NCI-H2029 (cell line): ENCODE measurements at places on chromosomes 6 and 20.
A peak's percentile ranks its signal among the peaks of the same experiment; 100 is the strongest.

GRCh38 chr20:63083831-63084562 lies 77.2 kb upstream of the BHLHE23 start:
- DNase-seq = no peak

DNA sequence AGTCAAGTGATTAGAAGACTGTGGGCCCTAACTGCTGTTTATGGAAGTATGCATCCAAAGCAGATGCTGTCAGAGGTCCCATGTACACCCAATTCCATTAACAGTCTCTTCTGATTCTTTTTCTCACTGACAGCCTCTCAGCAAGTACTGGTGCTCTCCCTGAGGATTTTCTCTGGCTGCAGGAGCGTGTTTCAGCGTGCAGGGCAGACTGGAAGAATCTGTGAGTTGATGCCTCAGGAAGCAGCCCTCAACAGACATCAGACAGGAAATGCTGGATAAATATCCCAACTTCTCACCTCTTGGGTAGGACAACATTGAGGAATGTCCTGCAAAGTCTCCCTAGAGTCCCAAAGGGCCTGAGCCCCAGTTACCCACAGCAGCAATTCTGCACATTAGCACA lies 40.8 kb downstream of the ANKEF1 start:
- DNase-seq = no peak

DNA sequence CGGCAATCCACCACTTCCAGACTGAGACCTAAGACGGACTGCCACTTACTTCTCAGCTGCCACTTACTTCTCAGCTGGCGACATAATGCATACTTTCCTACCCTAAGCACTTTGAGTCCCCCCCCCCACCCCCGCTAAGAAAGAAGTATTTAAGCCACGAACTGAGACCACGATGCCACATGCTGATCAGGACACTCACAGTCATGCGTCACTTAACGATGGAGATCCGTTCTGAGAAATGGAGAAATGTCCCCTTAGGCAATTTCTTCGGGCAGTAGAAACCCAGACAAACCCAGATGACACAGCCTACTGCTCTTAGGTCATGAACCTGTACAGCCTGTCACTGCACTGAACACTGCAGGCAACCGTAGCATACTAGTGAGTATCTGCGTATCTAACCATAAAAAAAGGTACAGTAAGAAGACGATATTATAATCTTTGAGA lies 690 bp downstream of the IFNGR1 start:
- no peak for DNase-seq

- no peak for DNase-seq
Measured at GRCh38 chr6:14375930-14376329, 258.4 kb downstream of the CD83 start.

DNA sequence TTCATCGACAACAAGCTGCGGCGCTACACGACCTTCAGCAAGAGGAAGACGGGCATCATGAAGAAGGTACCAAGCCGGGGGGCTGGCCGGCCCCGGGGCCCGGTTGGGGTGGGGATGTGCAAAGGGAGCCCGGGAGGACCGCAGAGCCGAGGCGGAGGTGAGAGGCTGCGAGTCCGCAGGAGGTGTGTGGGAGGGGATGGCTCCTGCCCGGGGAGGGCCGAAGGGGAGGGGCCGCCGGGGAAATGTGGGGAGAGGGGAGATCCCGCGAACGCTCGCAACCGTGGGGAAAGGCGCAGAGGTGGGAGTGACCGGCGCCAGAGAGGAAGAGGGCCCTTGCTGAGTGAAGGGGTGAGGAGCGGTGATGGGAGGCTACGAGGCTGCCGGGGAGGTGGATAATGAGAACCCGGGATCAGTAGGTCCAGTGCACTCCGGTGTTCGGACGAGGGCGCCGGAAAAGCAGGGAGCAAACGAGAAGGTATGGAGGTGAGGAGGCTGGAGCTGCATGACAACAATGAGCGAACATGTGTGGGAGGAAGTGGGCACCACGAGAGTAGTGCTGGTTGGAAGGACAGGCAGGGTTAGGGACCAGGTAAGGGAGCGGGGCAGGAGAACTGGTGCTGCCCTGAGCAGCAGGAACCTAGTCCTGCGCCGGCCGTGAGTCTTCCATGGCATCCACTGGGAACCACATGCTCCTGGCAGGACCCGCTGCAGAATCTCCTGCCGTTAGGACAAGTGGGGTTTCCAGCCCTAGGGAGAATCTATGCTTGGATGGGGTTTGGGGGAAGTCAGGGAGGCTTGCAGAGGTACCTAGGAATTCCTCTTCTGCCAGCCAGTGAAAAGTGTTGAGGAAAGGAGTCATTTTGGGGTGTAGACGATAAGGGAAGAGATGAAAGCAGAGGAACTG lies 1.3 kb downstream of the SRF start:
- peak; percentile 46 for DNase-seq

GRCh38 chr6:30743099-30744053 lies 889 bp upstream of the FLOT1 start:
- no peak for DNase-seq

- DNase-seq = no peak
Measured at GRCh38 chr6:53529324-53530036, 15.4 kb downstream of the GCLC start.

- DNase-seq = no peak
Measured at GRCh38 chr6:80641591-80641990, 535.1 kb downstream of the BCKDHB start.

- DNase-seq = no peak
Measured at GRCh38 chr20:43558412-43559146, at the start of gene SGK2. SGK2 (plus strand) TSS chr20:43559027; CDS start chr20:43566496, 7,469 bp downstream.

DNA sequence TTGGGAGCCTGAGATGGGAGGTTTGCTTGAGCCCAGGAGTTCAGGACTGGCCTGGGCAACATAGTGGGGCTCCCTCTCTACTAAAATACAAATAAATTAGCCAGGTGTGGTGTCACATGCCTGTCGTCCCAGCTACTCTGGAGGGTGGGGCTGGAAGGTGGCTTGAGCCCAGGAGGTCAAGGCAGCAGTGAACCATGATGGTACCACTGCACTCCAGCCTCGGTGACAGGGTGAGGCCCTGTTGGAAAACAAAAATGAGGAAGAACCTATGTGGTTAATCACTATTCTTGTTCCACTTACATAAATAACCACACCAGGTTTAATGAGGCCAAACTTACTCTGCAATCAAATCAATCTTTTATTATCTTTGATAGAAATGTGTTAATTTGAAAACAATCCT lies 5.4 kb downstream of the PPDPF start:
- no peak for DNase-seq

DNA sequence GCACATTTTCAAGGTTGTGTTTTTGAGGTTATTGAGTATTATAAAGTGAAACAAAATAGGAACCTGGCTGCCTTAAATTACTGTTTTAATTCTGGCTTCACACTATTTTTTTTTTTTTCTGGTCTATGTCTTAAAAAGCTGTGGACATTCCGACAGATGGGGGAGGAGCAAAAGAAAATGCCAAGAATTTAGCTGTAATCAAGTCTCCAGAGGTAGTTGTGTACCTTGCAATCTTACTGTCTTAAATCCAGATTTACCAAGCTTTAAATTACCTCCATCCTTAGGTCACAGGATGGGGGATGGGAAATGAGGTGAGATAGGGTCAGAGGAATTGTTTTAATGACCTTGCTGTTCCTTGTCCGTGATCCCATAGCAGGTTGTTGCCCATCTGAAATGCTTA lies 182.8 kb downstream of the UTRN start:
- no peak for DNase-seq

- peak; percentile 48 for DNase-seq
Measured at GRCh38 chr6:154500769-154501577, 9.5 kb downstream of the CNKSR3 start.

- no peak for DNase-seq
Measured at GRCh38 chr6:13471184-13471583, 16.2 kb downstream of the GFOD1 start.

GRCh38 chr6:31114541-31114878 lies at the start of gene PSORS1C1:
PSORS1C1 (plus strand) TSS chr6:31114800; CDS start chr6:31129633, 14,833 bp downstream.
- DNase-seq = no peak

DNA sequence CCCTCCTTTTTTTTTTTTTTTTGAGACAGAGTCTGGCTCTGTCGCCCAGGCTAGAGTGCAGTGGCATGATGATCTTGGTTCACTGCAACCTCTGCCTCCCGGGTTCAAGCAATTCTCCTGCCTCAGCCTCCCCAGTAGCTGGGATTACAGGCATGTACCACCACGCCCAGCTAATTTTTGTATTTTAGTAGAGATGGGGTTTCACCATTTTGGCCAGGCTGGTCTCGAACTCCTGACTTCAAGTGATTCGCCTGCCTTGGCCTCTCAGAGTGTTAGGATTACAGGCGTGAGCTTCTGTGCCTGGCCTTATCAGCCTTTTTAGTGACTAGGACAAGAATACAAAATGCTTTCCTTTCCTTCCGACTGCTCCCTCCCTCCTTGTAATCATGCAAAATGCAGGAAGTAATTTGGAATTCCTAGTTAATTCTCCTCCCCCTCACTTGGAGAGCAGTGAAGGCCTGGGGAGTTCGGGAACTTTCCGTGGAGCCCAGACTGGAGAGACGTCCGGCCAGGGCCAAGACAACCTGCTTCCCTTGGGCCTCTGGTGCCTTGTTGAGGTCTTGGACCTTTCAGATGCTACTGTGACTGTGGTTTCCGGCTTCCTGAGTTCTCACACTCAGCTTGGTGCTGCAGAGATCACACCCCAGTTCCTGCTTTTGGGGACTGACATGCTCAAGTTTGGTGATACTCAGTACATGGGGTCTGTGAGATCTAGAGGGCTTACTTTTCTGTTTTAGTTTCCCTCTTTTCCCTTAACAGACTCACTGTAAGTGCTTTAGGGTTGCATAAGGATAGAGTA lies 3.9 kb upstream of the PHF20 start:
- DNase-seq = no peak

DNA sequence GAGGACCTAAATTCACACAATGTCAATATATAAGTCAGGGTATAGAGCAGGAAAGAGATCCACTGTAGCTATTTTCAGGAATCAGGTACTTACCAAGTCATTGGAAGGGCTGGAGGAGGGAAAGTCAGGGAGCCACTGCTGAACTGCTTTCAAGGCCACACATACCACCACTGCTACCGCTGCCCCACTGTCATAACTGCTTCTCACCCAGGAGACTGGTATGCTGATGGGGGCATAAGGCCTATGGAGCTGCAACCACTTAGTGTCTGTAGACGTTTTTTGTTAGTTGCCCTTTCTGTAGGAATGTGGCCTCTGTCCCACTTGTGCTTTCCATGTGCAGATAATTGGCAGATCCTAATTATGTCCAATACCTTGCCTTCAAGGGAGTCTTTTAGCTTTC lies 5.4 kb downstream of the SMAP1 start:
- no peak for DNase-seq

DNA sequence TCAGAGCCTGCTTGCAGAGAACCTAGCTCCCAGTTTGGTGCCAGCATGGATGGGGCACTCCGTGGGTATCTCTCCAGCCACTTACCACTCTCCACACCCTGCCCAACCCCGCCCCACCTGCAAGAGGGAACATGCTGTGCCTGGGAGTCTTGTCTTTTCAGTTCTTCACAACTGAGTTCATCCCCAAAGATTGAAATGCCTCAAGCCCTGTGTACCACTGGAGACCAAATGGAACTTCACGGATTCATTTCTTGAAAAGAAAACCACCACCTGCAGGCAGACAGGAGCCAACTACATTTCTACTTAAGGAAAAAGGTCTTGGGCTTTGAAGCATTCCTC lies 50.1 kb downstream of the TRERF1 start:
- DNase-seq = no peak

DNA sequence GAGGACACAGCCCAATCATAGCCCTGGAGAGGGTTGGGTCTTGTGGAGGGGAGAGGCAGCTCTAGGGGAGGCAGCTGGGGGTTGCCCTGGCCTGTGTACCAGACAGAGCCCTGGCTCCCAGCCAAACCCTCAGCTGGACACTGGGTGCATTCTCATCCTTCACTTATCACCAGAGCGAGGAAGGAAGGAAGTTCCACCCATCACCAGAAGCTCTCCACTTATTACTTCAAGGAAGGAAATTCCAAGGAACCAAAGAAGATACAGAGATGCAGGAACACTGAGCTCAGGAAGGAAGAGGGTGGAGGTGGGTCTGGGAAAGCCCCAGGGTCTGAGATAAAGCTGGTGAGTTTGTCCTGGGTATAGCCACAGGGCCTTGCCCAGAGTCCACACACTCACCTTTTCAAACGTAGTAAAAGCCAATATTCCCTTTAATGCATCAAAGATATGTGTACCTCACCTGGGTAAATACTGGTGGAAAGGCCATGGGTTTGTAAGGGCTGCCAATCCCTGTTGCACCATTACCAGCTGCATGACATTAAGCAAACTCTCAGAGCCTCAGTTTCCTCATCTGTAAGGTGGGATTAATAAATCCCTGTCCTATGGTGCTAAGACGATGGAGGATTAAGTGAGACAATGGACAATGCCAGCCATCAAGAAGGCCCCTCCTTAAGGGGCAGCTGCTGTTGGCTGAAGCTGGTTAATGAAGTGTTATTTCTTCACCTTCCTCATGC lies 109.7 kb upstream of the NAA20 start:
- no peak for DNase-seq

- DNase-seq = no peak
Measured at GRCh38 chr20:25297141-25297905, 49.4 kb downstream of the PYGB start.

GRCh38 chr20:34713194-34713943 lies 9.2 kb downstream of the TP53INP2 start:
- peak; percentile 18 for DNase-seq

GRCh38 chr6:156131221-156131903 lies 645.8 kb upstream of the ARID1B start:
- DNase-seq = no peak

DNA sequence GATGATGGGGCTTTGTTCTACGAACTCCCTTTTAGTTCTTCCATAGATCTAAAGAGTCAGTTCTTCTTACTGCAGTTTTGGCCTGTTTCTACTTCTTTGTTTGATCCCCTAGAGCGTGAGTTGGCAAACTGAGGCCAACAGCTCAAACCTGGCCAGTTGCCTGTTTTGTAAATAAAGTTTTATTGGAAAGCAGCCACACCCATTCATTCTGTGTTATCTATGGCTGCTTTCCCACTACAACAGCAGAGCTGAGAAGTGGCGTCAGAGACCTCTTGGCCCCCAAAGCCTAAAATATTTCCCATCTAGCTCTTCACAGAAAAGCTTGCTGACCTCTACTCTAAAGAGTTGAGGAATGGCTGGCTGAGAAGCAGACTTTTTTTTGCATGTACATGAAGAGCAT lies 52.2 kb downstream of the EYA2 start:
- no peak for DNase-seq

- DNase-seq = no peak
Measured at GRCh38 chr6:80321011-80321410, 214.5 kb downstream of the BCKDHB start.

DNA sequence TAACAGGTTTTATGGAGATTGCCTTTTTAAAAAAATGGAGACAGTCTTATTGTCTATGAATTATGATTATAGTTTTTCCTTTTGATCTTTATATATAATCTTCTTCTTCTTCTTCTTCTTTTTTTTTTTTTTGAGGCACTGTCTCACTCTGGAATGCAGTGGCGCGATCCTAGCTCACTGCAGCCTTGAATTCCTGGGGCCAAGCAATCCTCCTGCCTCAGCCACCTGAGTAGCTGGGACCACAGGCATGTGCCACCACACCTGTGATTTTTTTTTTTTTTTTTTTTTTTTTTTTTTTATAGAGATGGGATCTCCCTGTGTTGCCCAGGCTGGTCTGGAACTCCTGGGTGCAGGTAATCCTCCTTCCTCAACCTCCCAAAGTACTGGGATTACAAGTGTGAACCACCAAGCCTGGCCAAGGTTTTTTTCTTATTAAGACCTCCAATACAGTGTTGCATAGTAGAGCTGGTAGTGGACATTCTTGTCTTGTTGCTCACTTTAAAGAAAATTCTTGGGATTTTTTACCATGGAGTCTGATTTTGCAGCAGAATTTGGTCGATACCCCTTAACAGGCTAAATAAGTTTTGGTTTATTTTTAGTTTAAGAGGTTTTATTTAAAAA lies 46.5 kb downstream of the STK4 start:
- no peak for DNase-seq

- DNase-seq = no peak
Measured at GRCh38 chr6:7230956-7231713, 81.9 kb downstream of the SSR1 start.
